KBM-7 (cell line): ENCODE measurements at places on chromosomes 1 and 21.

GRCh38 chr1:230143534-230143933 lies 76.5 kb downstream of the GALNT2 start:
- DNase-seq: no peak

- no peak for DNase-seq
Measured at GRCh38 chr1:19432943-19433718, 52.2 kb downstream of the CAPZB start.

DNA sequence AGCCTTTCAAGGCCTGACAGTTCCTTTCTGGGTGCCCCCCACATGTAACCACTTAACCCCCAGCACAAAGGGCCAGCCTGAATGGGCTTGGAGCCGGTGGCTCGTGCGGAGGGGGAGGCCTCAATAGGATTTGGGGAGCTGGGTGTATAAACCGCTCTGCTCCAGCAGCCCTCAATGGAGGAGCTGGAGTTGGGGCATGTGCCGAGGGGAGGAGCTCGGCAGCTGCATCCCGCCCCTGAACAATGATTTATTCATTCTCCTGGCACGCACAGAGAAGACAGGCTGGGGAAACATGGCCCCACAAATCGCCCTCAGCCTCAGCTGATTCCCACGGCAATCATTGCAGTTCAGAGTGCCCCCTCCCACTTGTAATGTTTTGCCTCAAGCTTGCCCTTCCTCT lies 6.9 kb upstream of the C1orf216 start:
- DNase-seq: no peak

DNA sequence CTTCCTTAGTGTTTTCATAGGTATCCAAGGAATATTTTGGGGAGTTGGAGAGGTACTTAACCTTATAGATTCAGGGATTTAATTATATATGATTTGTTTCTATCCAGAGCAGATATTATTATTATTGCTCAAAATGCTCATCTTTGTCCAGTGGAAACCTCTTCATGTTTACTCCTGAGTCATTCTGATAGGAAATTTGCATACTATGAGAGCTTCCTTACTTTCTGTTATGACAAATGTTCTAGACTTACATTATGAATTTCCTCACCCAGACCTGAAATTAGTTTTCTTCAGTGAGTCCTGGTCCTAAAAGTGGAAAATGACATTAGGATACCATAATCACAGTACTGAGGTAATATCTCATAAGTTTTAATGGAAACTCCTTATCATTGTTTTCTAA lies 57.5 kb upstream of the PLPPR5 start:
- no peak for DNase-seq

- no peak for DNase-seq
Measured at GRCh38 chr1:88140325-88140724, 543.7 kb upstream of the PKN2 start.

DNA sequence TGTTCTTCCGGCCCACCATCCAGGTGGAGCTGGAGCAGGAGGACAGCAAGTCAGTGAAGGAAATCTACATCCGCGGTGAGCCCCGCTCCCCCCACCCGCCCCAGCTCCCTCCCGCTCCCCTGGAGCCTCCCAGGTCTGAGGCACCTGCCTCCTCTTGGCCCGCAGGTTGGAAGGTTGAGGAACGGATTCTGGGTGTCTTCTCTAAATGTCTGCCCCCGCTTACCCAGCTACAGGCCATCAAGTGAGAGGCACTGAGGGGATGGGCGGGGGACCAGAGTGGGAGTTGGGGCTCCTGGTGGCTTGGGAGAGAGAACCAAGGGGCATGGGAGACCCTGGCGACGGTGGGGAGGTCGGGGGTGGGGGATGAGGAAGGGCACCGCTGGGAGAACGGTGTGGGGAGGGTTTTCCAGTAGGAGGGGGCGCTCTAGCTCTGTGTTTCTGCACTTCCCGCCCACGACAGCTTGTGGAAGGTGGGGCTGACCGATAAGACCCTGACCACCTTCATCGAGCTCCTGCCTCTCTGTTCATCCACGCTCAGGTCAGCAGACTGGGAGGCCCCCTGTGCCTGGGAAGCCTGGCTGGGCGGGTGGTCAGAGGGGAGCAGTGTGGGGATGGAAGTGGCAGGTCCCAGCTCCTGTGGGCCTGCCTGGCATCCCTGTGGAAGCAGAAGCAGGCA lies 4.2 kb downstream of the LRRC71 start:
- DNase-seq: no peak

- DNase-seq: peak; percentile 67
Measured at GRCh38 chr1:94335950-94336349, 82.2 kb upstream of the ABCD3 start.

GRCh38 chr1:60113028-60113427 lies 39.5 kb upstream of the C1orf87 start:
- DNase-seq: no peak

DNA sequence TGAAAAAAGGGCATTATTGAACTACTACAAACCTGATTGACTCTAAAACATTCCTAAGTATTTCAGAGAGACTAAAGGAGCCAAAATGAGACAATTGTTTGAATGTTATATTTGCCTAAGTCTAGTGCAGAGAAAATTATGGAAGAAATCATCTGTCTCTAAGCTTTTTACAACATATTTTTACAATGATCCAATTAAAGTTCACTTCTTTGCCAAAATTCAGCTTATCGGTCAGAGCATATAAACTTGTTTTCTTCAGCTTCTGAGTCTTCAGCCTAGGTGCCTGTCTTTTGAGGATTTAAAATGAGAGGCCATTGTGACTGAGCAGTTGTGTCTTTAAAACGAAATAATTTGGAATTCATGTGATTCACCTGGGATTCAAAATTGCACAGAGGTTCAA lies 181.2 kb upstream of the SGIP1 start:
- no peak for DNase-seq

- no peak for DNase-seq
Measured at GRCh38 chr1:77283701-77284425, 2.0 kb downstream of the AK5 start.

GRCh38 chr21:42843056-42843455 lies 36.3 kb downstream of the WDR4 start:
- no peak for DNase-seq

GRCh38 chr1:8858888-8859706 lies 19.4 kb downstream of the ENO1 start:
- peak; percentile 72 for DNase-seq
